Activated T-helper 1 cell treated with anti-CD3 and anti-CD28 coated beads, Interleukin-2, amount 50 U/mL, for 16 hours (primary cell): ENCODE measurements at places on chromosomes 11 and 22.

DNA sequence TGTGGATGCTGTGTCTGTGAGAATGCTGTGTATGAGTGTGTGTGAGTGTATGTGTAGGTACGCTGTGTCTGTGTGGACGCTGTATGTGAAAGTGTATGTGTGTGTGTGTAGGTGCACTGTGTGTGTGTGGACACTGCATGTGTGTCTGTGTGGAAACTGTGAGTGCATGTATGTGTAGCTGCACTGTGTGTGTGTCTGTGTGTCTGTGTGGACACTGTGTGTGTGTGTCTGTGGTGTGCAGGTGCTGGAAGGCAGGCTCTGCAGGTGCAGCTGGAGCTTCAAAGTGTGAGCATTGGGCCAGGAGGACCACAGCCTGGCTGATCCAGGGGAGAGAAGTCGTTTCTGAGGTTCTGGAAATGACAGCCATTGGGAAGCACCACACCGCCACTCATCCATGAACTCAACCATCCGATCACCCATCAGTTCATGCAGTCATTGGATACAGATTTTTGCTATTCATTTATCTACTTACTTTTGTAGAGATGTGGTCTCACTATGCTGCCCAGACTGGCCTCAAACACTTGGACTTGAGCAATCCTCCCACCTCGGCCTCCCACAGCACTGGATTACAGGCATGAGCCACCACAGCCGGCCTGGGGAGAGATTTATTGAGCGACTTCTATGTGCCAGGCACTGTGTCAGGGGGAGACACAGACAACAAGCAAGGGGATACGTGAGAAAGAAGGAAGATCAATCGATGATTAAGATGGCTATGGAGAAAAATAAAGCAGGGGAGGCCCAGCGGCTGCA lies 9.6 kb downstream of the TRPM5 start:
- no peak for DNase-seq

- DNase-seq: no peak
Observed at GRCh38 chr22:48957987-48958321, 869.7 kb downstream of the BRD1 start.

GRCh38 chr11:73625696-73626318 lies 20.6 kb upstream of the PLEKHB1 start:
- DNase-seq: peak; percentile 35

DNA sequence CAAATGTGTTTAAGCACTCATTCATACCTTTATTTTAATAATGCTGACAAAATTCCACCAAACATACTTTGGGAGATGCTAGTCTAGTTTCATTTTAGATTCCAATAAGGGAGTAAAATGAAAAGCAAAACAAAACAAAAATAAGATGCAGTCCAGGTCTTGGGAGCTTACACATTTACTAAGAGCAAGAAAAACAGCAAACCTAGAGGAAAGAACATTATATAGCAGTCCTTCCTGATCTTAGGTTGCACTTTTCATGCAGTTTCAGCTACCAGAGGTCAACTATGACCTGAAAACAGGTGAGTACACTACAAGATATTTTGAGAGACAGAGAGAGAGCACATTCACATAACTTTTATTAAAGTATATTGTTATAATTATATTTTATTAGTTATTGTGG lies 1100.9 kb downstream of the DLG2 start:
- no peak for DNase-seq

GRCh38 chr11:60195923-60196368 lies 13.1 kb upstream of the MS4A6A start:
- DNase-seq: no peak

DNA sequence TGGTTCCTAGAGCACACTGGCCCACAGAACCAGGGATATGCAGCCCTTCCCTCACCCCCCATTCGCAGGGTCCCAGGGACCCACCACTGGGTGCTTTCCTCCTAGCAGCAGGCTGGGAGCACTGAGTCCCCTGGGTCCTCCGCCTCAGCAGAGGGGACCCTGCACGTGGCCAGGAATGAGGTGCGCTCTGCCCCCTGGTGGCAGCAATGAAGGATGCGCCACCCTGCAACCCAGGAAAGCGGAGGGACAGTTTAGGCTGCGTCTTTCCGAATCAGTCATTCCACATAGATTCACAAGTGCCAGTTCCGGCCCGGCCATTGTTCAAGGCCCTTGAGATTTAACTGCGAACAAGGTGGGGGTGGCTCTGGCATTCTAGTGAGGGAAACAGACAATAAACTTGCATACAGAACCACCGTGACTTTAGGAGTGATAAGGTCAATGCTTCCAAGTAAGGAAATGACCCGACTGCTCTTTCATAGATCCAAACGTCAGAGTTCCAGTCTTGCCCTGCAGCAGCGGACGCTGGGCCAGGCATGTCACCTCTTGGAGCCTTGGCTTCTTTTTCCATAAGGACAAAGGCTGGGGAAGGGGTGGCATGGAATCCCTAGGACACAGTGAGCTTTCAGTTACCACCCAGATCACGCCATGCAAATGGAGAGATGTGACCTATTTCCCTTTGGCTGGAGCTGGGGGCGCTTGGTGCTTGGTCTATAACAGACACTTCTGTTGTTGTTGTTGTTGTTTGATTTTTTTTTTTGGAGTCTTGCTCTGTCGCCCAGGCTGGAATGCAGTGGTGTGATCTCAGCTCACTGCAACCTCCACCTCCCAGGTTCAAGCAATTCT lies 7.7 kb downstream of the RIN1 start:
- DNase-seq: peak; percentile 74
